ENCODE measurements at places on chromosomes 12 and 14.

DNA sequence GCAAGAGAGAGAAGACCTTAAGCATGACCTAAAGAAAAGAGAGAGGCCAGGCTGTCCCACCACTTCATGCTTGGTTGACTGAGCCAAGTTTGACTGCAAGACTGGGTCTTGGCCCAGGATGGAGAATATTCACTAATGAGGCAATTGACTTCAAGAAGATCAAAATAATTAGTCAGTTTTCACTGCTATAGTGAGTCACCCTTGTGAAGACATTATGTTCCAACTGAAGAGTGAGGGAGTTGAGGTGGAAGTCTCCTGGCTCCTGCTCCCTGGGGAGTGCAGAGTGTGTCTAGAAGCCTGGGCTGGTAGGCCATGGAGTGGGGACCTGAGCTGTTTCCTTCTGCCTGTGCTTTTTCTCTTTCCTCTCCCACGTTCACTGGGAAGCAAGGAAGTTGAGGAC lies 117.6 kb downstream of the CACNA1C start:
- no peak for DNase-seq

DNA sequence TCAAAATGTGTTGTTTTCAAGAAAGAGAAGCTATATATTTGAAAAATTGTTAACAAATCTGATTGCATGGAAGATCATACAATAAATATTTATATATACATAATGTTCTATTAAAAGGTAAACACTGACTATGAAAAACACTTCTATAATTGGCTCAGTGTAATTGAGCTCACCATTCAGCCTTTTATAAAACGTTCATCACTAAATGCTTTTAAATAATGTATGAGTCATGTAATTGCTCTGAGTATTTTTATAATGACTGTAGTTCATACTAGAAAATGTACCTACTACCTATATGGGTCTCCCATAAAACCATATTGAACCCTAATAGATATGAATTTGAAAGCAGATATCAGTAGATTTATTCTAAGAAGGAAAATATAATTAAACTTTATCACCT lies 240.4 kb upstream of the MGAT4C start:
- no peak for DNase-seq

- no peak for DNase-seq
Observed at GRCh38 chr12:18153826-18154225, 63.8 kb upstream of the RERGL start.

- DNase-seq = peak; percentile 47
Observed at GRCh38 chr12:13661005-13661887, 320.2 kb downstream of the GRIN2B start.

- DNase-seq = no peak
Observed at GRCh38 chr12:1529228-1529861, 65.0 kb downstream of the FBXL14 start.

DNA sequence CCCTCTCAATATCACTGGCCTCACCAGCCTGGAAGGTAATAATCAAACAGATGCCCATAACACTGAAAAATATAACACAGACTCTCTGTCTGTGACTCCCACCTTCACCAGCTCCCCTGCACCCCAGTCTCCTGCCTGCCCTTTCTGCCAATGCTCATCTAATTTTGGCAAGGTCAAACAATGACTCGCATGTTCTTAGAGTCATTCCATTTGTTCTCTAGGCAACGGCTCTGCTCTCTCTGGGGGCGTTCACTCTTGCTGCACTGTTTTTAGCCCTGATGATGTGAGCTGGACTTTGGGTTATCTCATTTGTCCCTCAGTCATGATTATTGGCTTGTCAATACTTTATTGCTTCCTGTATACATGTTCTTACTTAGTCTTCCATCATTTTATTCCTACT lies 691.8 kb downstream of the FLRT2 start:
- DNase-seq = no peak

- no peak for DNase-seq
Observed at GRCh38 chr14:100054316-100055075, 10.7 kb upstream of the EVL start.

DNA sequence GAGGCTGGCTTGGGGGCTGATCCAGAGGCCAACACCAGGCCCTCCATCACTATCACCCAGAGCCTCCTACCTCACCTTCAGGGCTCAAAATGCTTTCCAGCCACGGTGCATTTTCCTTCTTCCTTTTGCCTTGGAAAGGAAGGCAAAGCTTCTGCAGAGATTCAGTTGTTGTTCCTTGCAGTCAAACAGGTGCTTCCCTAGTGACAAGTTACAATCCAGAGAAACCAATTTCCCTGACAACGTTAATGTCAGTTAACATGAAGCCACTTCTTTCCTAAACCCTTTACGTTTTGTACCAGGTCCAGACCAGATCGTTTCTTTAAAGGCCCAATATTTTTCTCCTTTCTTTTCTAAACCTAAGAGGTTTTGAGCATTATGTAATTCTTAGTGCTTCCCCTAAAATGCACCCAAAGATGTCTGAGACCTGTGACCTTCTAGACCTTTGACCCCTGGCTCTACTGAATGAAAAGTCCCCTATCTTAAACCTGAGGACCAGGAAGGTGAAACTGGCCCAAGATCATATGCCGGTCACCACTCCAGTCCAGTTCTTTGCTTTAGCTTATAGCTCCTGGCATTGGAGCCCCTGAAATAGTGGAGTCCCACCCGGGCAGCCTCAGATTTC lies 211.5 kb downstream of the SLC41A2 start:
- DNase-seq = no peak

- DNase-seq = no peak
Observed at GRCh38 chr12:122150127-122150681, 23.8 kb downstream of the IL31 start.

GRCh38 chr12:97097734-97098133 lies 190.7 kb downstream of the NEDD1 start:
- no peak for DNase-seq

GRCh38 chr12:41950455-41950854 lies 194.2 kb downstream of the GXYLT1 start:
- DNase-seq = no peak
